Activated CD8-positive, alpha-beta T cell treated with anti-CD3 and anti-CD28 coated beads for 36 hours (primary cell): ENCODE measurements at places on chromosomes 11 and 22. TPM values are rescaled to one million over a fixed set of nuclear protein-coding genes. Genes with fewer than 3 reads are reported as not detected.

GRCh38 chr11:106920899-106921509 is 97.3 kb downstream of the GUCY1A2 start:
- DNase-seq, result no peak

DNA sequence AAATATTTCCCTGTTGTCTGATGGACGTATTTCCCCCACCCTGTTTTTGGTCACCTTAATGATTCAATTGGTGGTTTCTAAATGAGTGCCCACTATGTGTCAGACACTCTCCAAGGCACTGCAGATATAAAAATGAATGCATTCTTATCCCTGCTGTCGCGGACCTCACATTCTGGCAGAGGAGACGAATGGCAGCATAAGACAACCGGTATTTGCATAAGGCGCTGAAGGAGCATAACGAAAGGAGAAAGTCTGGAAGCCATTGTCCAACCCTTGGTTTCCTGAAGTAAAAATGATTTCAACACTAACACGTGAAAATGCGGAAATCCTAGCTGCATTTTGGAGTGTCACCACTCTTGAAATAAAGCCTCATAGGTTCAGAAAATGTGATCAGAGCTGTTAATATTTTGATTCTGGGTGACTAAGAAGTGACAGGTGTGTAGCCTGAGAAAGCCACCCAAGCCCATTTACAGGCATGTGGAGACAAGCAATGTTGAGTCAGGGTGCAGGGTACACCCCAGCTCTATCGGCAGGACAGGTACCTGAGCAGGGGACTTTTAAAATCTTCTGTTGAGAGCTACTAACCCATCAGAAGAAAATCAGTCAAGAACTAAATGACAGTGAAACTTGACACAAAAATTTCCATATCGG is 10.1 kb upstream of the GAB2 start:
- peak; percentile 10 for DNase-seq

DNA sequence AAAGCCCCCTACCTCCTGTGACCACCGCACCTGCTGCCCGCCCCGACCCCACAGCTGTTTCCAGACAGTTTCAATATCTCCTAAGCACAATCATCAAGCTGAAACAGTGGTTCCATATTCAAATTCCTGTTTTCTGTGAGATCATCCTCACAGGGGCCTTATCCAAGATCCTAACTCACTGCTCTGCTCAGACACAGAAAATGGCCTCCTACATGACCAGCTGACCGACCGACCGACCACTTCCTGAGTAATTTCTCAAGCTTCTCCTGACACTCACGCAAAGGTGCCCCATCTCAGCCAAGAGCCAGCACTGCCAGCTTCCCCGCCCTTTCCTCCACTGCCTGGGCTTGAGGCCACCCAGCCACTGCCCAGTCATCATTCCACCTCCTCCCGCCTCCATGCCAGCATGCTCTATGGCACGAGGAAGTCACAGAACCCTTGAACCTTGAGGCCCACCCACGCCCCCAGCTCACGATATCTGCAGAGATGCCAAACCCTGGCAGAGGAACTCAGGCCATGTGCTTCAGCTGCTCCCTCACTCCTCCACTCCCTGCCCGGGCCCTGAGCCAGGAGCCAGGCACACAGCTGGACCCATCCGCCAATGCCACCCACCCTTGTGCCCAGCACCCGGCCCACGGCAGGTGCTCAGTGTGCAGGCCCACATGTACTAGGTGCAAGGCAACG is 14.0 kb downstream of the KIAA0930 start:
- no peak for DNase-seq

DNA sequence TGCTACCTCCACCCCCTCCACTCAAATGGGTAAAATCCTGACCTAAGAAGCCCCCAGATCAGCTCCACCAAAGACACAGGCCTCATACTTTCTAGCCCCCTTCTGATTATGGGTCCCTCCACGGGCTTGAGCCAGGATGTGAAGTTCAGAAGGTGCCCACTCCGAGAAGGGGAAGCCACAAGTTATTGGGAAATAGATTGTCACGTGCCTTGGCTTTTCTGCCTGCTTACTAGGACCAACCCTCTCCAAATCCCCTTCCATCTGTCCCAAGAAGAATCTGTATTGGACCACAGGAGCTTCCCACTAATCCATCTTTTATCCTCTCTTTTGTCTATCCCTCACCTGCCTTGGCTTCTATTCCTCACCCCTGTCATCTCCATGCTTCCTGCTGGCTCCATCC is 3.0 kb upstream of the NRGN start:
- no peak for DNase-seq

DNA sequence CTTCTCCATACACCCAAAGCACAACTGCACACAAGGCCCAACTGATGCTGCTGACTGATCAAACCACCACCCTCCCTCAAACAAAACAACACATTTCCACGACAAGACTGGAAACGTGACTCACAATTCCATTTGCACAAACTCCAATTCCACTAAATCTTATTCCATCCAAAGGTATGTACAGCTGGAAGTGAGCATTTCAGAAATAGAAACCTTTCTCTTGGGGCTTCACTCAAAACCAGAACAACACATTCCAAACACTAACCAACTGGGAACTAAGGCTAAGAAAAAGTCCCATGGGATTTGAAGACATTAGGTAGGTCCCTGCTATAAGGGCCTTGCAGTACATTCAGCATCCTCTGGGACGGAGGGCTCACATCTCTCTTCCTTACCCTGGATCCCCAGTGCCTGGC is 19.6 kb downstream of the MORC2 start:
- DNase-seq, result no peak

GRCh38 chr22:40452730-40453487 is 82.5 kb downstream of the SGSM3 start:
- DNase-seq, result no peak

The CLTCL1 gene
- 0.65 TPM for total RNA-seq

GRCh38 chr22:17110791-17111550 is 10.2 kb downstream of the TMEM121B start:
- no peak for DNase-seq

The SYCE3 gene
- not detected for total RNA-seq

DNA sequence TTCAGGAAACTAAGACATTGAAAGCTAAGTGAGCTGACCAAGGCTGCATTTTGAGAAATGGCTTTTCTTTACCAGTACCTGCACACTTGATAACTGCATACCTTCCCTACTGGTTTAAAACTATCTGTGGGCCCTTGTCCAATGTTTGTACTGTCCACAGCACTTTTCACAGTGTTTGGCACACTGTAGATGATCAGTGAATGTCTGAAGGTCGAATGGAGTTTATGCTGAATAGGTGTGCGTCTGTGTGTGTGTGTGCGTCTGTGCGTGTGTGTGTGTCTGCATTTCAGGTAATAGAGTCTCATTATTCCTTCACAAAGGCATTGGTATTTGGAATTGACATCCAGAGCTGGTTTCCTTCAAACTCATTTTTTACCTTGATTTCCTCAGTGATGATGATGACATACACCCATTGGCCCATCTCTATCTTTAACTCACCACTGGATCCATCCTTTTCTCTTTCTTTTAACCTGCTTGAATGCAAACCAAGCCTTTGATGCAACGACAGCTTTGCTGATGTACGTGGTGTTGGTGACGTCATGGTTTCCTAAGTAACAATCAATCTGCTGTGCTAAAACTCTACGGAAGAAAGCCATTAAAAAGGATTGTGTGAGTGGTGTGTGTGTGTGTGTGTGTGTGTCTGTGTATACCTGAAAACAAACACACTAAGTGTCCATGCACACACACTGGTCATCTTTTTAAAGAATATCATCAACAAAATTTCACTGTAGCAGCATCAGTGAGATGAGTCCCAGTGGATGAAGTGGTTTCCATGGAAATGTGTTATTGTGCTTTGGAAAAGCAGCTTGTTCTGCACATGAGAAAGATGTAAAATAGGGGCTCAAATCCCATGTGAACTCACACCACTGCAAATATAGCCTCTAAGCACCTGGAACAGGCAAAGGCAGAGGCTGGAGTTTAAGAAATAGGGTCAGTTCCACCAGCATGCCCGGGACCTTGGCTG is 490.2 kb upstream of the B3GAT1 start:
- no peak for DNase-seq

DNA sequence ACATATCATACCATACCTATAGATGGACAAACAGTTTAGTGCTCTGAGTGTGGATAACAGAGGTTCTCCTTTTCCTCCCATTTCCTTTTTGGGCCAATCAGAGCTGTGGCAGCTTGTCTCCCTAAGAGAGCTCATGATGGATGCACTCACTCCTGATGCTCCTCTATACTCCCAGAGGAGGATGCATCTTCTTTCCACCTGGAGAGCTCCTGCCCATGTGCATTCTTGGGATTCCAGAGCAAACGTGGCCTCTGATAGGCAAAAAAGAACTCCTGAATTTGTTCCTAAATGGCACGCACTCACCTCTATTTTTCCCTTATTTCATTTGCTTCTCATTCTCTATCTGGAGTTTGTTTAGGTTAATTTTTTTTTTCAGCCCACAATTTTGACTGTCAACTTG is 2.9 kb downstream of the MRGPRX3 start:
- no peak for DNase-seq

The TUT1 gene
- total RNA-seq, result 38.0 TPM

The VPS37C gene
- 7.2 TPM for total RNA-seq

GRCh38 chr22:46083383-46084350 is 66.7 kb upstream of the PPARA start:
- no peak for DNase-seq

The OR6A2 gene
- 0.16 TPM for total RNA-seq

GRCh38 chr11:79200398-79201070 is 240.3 kb downstream of the TENM4 start:
- no peak for DNase-seq

The RTN4RL2 gene
- total RNA-seq, result 0.27 TPM

The NTM gene
- not detected for total RNA-seq

- DNase-seq, result no peak
Observed at GRCh38 chr11:134636071-134636470, 224.0 kb upstream of the B3GAT1 start.

GRCh38 chr11:58177409-58178054 is 11.3 kb upstream of the OR9Q2 start:
- no peak for DNase-seq

DNA sequence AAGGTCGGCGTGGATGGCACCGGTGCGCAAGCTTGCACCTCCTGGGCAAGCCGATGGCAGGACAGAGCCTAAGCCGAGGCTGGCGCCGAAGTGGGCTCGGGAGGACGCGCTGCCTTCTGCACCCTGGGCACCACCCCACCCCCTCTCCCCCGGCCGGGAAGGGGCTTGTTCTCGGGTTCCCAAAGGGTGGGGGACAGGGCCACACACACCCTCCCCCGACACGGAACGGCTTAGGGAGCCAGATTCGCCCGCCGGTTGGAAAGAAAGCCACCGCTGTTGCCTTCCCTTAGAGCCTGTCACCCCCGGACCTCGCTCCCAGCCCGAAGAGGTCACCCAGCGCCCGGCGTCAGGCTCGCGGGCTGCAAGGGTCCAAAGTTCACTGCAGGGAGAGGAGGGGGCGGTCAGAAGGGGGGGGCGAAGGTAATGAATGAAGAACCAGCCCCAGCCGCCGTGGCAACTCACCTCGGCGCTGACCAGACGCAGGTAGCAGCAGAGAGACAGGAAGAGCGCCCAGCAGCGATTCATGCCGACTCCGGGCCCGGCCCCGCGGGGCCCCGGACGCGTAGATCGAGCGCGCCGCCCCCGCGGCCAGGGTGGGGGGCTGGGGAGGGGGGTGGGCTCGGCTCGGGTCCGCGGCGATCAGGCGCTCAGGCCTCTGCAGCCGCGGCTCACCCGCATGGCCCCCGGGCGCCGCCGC is 1.2 kb downstream of the PDGFB start:
- no peak for DNase-seq

The USH1C gene
- not detected for total RNA-seq

DNA sequence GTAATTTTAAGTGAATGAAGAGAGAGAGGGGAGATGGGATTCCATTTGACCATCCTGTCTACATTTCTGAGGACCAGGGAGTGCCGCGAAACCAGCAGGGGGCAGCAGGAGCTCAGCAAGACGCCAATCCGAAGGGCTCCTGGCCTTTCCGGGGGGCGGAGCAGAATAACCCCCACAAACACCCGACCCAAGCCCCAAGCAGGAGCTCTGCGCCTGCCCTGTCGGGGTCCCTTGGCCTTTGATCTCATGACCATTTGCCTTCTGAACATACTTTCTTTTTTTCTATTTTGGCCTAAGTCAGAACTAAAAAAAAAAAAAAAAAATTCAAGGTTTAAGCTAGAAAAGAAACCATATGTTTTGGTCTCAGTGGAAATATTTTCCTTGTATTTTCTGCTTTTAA is 21.9 kb upstream of the SCN2B start:
- DNase-seq, result peak; percentile 93

GRCh38 chr22:17779286-17780115 is 5.2 kb upstream of the BID start:
- DNase-seq, result peak; percentile 66

The C11orf21 gene
- 2.2 TPM for total RNA-seq

The MS4A3 gene
- total RNA-seq, result not detected

- no peak for DNase-seq
Observed at GRCh38 chr11:77167111-77167626, 39.1 kb downstream of the MYO7A start.

The TPBGL gene
- total RNA-seq, result 0.20 TPM

The MYOD1 gene
- not detected for total RNA-seq

DNA sequence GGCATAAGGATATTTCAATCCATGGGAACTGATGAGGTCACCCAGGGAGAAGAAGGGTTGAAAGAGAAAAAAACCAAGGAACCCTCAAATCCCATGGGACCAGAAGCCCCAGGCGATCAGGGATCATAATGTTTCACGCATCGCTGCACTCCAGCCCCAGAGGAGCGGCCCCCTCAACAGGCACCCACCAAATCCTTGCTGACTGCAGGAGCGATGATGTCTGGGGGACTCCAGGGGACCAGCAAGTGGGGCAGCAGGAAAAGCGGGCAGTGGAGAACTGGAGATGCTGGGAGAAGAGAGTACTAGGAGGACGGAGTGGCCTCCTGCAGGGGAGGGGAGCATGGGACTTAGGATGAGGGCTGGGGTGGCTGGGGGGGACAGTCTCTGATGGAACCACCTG is 47.7 kb upstream of the LINC01488 start:
- DNase-seq, result no peak

- no peak for DNase-seq
Observed at GRCh38 chr11:19597206-19597605, 115.4 kb upstream of the NAV2 start.

DNA sequence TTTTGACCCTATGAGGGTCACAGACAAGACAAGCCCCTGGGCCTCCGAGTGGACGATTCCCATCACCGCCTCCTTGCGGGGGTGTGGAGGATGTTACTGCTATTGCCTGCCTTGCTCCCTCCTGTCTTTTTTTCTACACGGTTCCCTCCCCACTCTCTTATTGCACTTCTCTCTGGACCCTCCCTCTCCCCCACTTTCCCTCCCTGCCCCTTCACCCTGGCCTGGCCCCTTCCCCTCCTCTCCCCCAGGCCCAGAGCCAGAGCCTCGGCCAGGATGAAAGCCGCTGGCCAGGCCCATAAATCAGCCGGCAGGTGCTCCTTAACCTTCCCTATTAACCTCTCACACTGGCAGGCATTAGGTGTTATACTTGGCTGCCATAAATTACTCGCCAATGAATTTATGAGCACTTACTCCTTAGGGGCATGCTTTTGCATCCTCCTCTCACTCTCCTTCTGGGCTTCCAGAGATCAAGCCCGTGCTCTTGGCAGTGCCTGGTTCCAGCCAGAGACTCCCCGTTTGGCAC is 18.3 kb upstream of the ALX4 start:
- no peak for DNase-seq

The CDCA5 gene
- total RNA-seq, result 112 TPM

GRCh38 chr22:39522567-39523300 is 2.4 kb downstream of the ATF4 start:
- peak; percentile 53 for DNase-seq

- no peak for DNase-seq
Observed at GRCh38 chr11:128345316-128345715, 242.0 kb downstream of the ETS1 start.

The KMT2A gene
- 68.8 TPM for total RNA-seq

GRCh38 chr11:73156114-73156513 is 14.0 kb upstream of the FCHSD2 start:
- DNase-seq, result no peak

The CARD16 gene
- total RNA-seq, result 15.2 TPM
